Calu3 (cell line): ENCODE measurements at places on chromosomes 7 and 10.

DNA sequence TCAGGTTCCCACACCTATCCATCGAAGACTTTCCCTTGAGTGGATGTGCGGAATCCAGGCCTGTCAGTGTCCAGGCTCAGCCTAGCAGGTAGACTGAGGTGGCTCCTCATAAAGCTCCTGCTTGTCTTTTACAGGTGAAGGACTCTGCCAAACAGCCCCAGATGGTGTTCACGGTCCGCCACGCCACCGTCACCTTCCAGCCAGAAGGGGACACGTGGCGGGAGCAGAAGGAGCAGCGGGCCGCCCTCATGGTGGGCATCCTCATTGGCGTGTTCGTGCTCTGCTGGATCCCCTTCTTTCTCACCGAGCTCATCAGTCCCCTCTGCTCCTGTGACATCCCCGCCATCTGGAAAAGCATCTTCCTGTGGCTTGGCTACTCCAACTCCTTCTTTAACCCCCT is 13.9 kb downstream of the HTR5A start:
- DNase-seq = no peak

GRCh38 chr7:141231018-141231792 is 157.3 kb downstream of the TMEM178B start:
- DNase-seq = peak; percentile 49

DNA sequence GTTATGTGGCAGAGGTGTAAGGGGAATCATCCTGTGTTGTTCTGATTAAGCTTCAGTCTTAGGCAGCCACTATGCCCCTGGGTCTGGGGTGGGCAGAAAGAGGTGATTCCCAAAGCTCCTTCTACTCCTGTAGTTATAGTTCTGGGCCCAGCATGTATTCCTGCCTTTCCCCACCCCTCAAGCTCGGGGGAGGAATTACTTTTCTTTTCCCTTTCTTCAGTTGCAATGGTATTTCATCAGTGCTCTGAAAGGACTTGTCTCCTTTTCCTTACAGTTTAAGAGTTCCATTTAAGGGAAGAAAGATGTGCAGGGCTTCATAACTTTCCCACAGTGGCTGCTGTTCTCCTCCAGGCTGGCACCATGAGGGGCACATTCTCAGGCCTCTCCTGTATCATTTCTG is 94.2 kb downstream of the MTPAP start:
- no peak for DNase-seq

GRCh38 chr7:139091677-139091996 is 17.9 kb downstream of the ZC3HAV1 start:
- no peak for DNase-seq

GRCh38 chr7:116834815-116835504 is 27.4 kb upstream of the CAPZA2 start:
- DNase-seq = no peak

DNA sequence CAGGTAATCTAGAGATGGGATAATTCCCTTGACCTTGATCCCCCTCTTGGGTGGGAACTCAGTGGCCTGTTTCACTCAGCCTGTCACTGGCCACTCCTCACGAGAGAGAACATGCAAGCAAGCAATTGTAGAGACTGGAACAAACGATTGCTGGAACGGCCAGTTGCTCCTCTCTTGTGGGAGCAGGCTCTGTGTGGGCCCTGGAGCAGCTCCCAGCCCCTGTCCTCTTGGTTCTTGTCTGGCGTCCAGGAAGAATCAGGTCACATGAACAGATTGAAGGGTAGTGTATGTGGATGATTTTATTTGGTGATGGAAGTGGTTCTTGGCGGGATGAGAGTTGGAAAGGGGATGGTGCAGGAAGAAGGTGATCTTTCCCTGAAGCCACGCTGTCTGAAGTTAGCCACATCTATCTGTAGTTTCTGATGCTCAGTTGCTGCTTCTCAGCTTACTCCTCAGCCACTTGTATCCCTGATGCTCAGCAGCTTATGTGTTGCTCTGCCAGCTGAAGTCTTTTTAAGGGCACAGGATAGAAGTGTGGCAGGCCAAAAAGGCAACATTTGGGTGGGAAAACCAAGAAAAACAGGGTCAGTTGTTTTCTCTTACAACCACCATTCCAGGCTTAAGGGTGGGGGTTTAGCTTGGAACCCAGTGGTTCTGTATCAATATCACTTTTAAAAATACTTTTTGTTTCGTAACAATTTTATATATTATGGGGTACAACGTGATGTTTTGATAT is 15.9 kb downstream of the RNF133 start:
- no peak for DNase-seq

DNA sequence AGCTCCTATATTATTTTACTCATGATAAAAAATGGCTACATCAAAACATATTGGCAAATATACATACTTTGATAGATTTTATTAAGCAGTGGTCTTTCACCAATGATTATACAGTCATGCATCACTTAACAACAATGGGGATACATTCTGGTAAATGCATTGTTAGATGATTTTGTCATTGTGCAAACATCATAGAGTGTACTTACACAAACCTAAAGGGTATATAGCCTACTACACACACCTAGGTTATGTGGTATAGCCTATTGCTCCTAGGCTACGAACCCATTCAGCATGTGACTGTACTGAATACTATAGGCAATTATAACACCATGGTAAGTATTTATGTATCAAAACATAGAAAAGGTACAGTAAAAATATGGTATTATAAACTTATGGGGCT is 98.9 kb upstream of the IL6 start:
- DNase-seq = no peak

DNA sequence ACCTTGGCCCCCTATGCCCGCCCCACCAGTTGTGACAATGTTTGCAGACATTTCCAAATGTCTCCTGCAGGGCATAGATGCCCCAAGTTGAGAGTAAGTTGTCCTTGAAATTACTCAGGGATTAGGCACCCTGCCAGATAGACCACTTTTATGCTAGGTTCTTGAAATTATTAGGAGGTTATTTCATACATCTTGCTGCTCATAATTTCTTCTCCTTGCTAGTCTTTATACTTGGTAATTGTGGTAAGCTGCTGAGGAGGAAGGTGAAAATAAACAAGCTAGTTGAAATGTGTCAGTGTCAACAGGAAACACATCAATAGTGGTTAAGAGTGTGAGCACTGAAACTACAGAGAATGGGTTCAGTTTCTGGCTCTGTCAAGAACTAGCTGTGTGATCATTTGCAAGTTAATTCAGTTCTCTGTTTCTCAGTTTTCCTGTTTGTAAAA is 63.7 kb upstream of the AOAH start:
- no peak for DNase-seq

GRCh38 chr10:129968853-129969183 is 4.7 kb upstream of the EBF3 start:
- no peak for DNase-seq

GRCh38 chr10:73998929-73999691 is 1.2 kb downstream of the VCL start:
- DNase-seq = peak; percentile 80

GRCh38 chr7:22433710-22434460 is 66.1 kb downstream of the STEAP1B start:
- DNase-seq = peak; percentile 22

DNA sequence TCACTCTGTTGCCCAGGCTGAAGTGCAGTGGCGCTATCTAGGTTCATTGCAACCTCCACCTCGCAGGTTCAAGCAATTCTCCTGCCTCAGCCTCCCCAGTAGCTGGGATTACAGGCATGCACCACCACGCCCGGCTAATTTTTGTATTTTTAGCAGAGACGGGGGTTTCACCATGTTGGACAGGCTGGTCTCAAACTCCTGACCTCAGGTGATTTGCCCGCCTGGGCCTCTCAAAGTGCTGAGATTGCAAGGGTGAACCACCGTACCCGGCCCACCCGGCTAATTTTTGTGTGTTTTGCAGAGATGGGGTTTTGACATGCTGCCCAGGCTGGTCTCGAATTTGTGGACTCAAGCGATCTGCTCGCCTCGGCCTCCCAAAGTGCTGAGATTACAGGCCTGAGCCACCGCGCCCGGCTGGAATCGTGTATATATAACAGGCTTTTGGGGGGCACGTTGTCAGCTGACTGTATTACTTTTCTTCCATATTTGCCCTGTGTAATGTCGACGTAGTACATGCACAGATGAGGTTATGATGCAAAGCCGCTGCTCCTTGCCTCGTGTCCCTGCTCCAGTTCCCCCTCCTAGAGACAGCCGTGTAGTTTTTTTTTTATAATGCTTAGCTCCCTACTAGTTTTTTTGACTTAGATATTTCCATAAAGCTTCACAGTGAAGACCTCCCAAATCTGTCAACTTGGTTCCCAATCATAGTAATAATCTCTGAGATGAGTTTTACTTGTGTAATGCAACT is 883 bp upstream of the TRA2A start:
- no peak for DNase-seq

DNA sequence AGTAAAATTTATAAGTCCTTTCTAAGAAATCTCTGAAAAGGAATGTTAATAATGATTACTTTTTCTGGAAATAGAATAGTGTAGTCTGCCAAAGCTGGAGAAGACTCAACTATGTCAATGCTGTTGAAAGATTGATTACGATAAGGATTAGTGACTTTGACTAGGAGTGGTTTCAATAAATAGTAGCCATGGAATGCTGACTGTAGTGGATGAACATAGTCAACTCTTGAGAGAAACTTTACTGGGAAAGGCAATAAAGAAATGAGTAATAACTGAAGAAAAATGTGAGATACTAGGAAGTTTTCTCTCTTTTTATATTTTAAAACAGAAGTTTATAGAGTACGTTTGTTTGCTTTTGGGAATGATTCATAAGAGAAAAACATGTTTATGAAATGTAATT is 105.0 kb upstream of the CDK13 start:
- DNase-seq = no peak

GRCh38 chr7:41942468-41943093 is 239.7 kb upstream of the INHBA start:
- DNase-seq = no peak
